ENCODE measurements at places on chromosomes 5 and 9.

- no peak for DNase-seq
Observed at GRCh38 chr5:139076111-139076510, 122.1 kb downstream of the SIL1 start.

DNA sequence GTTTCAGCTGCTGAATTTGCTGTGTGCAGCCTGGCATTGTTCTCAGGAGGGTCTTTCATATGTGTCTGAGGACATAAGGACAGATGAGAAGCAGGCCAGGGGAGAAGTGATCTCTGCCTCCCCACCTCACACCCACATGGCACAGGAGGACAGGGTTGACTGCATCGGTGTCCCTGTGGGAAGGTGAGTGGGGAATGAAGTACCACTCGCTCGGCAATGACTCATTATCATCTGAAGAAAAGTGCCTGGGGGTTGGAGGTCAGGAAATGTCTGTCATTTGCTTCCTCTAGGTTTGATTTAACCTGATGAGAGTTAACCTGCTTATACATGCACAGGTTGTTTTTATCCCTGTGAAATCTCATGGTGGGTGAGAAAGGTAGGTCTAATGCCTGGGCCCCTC is 195.0 kb downstream of the GADD45G start:
- no peak for DNase-seq

DNA sequence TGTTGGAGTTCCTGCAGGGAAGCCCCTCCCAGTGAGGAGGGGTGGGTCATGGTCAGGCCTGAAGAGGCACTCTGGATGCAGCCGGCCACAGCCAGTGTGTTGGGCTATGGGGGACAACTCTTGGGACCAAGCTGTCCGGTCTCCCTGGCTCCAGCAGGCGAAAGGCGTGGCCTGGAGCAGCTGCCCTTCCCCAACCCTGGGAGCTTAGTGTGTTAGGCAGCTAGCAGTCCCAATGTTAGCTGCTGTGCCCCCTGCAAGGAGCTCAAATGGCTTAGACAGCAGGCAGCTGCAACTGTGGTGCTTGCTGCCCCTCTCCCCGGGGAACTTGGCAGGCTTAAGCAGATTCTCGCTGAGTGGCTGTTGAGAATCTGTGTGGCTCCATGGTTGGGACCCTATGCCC is 67.5 kb upstream of the ACTBL2 start:
- no peak for DNase-seq

DNA sequence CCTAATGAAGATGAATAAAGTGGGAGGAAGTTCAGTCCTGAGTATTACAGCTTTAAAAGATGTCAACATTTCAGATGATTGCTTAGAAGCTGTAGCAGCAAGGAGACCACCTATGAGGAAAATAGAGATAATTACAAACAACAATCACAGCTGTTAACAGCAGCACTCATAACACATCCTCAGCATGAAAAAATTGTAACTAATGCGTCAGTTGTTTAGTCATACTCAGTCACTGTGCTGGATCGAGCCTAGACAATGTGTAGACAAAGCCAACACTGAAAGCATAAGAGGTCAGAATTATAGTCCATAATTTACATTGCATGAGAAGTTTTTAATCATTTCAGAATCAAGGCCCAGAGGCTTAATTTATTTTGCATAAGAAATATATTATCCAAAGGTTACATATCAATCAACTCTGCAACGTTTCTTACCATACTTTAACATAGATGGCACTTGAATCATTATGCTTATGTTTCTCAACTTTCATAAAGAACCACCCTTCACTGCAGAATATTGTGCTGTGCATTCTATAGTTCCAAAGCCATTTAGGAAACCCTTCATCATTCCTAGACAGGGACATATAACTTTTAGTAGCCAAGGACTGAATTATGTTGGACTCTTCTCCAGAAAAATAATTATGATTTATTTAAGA is 60.2 kb upstream of the HAPLN1 start:
- DNase-seq, result no peak

DNA sequence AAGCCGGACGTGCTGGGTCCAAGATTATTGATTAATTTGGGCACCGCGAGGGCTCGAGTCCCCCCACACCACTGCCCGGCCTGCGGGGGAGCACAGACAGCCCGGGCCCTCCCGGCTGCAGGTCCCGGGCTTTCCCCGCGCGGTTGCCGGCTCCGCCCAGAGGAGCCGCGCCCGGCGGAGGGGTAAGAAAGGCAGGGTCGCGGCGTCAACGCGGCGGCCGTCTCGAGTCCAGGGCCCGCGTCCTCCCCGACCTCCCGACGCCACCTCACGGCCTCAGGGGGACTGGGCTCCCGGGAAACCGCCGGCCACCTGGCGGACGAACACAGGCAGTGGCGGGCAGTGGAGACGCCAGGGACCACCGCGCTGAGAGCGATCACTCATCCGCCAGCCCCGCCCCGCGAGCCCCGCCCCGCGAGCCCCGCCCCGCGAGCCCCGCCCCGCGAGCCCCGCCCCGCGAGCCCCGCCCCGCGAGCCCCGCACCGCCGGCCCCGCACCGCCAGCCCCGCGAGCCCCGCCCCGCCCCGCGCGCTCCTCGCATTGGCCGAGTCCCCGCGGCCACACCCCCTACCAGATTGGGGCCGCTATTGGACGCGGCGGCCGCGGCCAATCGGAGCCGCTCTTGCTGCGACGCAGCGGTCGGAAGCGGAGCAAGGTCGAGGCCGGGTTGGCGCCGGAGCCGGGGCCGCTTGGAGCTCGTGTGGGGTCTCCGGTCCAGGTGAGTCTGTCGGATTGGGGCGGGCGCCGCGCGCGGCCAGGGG is at the start of gene MRPL41:
MRPL41 (plus strand) TSS at position 616 of the 758 bp plus-strand sequence. CDS start 203 bp downstream, outside the sequence.
- peak; percentile 92 for DNase-seq

- no peak for DNase-seq
Observed at GRCh38 chr5:60651872-60652620, 47.9 kb downstream of the DEPDC1B start.

DNA sequence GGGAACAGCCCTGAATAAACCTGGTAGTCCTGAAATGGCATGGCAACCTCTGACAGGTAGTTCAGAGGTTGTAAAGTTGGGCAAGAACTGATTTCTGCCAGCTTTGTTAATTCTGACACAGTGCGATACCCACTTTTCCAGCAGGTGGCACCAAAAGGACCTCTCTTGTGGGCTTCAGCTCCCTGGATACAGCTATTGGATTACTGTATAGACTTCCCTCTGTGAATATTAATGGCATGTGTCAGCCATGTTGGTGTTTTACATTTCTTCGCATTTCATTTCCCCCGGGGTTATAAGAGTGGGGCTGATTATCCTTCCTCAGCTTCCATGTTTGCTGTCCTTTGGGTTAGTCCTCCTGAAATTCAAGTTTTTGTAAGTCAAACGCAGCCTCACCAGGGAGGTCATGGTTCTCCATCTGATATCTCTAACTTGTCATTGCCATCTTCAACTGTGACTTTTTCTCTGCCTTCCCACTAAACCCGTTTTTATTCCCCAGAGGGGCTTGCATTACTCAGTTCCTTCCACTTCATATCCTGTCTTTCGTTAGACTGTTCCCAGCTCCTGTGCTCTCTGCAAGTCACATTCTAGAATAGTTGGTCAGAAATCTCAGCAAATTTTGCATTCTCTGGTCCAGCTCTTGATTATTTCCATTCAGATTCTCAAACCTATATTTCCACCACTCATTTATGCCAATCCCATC is 135.6 kb downstream of the LIFR start:
- DNase-seq, result no peak

Measured in hypothalamus (tissue), 51 donors.